Foreskin fibroblast (primary cell): ENCODE measurements at places on chromosomes 4 and X.

DNA sequence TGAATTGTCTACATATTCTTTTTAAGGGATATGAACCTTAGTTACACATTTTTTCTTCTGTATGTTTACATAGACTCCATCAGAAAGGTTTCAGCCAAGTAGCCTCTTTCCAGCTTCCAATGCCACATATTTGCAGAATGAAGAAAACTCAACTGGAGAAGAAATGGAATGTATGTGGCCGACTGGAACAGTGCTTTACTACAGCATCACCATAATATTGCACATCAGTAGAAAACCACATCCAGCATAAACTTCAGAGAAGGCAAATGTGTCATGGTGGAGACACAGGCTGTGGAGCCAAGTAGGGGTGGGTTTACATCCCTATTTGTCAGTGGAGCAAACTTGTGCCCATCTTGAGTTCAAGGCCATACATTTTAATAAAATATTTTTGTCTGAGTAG lies 204.8 kb upstream of the LDB2 start:
- DNase-seq, result peak; percentile 72

DNA sequence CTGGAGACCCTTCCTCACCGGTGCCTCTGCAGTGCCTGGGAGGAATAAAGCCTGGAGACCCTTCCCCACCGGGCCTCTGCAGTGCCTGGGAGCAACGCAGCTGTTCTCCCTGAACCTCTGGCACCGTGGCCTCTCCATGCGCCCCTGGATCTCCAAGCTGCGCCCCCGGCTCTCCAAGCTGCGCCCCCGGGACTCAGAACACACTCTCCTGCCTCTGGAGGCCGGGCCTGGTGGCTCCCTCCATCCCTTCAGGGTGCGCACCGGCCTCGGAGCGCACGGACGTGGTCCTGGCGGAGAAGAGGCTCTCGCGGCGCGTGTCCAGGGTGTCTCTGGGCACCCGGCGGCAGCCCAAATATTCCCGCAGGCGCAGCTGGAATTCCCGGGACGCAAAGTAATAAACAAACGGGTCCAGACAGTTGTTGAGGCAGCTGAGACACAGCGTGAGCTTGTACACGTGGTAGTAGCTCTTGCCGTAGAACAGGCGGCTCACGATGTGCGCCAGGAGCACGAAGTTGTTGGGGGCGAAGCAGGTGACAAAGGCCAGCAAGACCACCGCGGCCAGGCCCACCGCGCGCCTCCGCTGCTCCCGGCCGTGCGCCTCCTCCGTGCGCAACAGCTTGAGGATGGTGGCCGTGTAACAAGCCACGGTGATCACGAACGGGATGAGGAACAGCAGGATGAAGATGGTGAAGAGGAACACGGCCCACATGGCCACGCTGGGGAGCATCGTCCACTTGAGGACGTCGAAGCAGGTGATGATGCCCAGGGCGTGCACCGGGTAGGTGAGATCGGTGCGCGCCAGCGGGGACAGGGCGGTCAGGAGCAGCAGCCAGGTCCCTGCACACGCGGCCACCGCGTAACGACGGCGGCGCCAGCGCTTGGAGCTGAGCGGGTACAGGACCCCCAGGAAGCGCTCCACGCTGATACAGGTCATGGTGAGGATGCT lies 12.8 kb upstream of the ASMTL start:
- DNase-seq, result peak; percentile 15

GRCh38 chrX:95612350-95612749 lies 1072.3 kb upstream of the DIAPH2 start:
- no peak for DNase-seq

GRCh38 chr4:84220990-84221389 lies 278.1 kb downstream of the NKX6-1 start:
- no peak for DNase-seq

DNA sequence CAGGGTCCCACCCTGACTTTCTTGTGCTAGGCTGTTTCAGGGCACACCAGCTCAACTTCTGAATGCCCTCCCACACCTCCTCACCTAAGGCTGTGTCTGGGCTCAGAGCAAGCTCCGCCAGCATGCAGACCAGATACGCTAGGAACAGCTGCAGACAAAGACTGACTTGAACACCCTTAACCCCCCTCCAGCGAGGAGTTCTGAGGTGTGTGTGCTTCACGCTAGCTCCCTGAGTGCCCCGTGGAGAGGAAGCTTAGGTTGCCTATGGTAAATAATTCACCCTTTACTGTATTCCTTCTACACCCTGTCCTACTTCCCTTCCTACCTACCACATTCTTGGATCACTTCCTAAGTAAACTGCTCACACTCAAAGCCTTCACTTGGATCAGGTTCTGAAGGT lies 115.0 kb downstream of the VCX3B start:
- no peak for DNase-seq

DNA sequence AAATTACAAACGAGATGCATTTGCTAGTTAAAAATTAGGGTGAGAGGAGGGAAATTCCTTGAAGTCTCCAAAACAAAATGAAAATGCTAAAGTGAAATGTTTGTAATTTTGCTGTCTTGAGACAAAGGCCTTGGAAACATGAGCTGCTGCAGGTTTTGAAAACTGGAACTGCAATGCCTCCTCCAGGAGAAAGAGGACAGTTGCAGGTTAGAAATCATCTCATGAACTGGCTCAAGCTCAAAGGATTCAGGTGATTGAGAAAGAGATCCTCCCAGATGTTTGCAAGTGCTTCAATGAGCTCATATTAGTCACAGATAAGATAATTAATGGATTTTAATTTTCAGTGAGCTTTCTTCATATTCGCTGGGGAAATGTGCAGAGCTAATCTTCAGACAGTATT lies 32.4 kb downstream of the SMPX start:
- DNase-seq, result peak; percentile 11

DNA sequence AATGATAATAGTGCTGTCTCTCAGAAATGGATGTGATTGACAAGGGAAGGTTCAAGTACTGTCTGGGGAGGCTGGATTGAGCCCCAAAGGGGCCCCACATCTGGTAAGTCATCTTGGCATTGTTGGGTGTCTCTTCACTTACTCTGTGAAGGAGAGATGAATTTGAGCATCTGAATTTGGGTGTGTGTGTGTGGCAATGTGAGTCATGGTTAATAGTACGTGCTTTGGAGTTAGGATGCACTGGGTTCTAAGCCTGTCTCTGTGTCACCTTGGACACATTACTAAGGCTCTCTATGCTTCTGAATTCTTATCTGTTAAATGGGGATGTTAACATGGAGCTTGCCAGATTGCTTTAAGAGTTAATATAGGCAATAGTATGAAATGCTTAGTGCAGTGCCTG lies 80.4 kb downstream of the FRAS1 start:
- peak; percentile 36 for DNase-seq

DNA sequence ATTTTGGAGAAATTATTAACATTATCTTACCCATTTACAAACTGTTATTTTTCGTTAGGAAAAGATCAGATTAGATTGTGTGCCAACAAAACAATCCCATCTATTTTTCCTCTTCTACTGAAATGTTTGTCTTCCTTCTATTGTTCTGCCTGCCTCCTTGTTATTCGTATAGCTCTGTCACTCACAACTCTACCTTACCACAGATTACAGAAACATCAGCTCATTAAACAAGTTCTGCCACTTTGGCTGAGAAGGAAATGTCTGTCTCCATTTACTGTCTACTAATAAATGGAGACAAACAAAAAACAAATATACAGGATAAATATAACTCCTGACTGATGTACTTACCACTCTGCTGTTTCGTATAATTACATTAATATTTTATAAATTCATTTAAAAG lies 211.4 kb downstream of the ENOX2 start:
- no peak for DNase-seq

DNA sequence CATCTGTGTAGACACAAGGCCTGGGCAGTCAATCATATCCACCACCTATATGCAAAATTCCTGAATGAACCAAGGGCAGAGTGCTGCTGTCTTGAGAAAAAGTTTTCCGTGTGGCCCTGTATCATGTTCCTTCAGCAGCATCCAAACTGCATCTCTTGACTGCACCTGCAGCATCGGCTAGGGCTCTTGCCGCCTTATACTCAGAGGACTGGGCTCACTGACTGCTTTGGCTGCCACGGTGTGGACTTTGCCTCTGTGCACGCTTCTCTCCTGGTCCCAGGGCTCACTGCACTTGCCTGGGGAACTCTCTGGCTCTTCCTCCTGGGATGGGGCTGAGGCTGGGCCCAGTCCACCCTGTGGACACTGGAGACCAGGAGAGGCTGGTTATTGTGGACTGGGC lies 39.5 kb upstream of the STS start:
- DNase-seq, result no peak

DNA sequence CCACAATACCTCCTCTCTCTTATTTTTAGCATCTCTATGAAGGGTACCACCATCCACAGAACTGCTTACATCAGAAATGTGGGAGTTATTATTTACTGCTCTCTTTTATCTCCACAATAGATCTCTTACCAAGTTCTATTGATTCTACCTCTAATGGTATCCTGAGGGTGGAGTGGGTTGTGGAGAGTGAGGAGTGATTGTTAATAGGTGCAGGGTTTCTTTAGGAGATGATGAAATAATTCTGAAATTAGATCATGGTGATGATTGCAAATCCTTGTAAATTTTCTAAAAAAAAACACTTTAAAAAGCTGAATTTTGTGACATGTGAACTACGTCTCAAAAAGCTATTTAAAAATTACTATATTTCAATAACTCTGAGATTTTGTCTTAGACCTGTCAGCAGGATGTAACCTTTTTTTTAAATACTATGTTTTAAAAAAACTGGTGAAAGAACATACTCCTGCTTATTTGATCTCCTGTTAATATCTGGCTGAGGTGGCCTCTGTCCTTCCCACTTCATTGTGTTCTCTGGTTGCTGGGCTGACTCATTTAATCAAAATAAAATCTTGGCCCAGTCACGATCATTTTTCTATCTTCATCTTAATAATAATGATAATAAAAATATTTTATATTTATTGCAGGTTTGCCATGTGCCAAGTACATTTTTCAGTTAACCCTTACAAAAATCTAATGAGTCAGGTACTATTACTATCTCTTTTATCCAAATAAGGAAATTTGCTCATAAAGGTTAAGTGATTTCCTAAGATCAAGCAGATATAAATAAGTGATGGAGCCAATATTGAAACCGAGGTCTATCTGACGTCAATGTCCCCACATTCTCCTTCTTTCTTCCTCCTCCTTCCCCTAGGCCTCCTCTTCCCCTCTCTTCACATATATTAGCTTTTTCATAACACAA lies 73.5 kb downstream of the GLUD2 start:
- no peak for DNase-seq

DNA sequence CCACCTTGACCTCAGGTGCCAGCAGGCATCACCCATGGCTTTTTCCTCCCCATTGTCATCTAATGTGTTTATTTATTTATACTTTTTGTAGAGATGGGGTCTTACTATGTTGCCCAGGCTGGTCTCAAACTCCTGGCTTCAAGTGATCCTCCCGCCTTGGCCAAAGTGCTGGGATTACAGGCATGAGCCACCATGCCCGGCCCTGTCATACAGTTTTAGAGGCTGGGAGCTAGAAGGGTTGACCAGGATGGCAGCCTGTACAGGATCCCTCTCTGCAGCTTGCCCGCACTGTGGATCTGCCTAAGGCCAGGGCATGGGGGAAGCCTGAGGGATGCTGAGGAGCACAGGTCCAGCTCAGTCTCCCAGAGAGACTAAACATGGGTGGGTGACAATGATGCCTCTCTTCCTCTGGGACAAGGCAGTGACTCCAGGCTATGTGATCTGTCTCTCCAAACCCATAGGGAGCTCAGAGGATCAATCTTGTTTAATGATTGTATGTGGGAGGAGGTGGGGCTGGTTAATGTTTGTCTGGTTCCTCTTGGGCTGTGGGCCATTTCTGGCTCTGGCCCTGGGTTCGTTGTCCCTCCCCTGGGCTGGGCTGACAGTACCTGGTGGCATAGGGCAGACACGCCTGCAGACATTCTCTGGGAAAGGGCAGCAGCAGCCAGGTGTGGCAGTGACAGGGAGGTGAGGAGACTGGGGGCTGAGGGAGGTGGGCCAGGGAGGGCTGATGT lies 8.3 kb upstream of the GJB1 start:
- DNase-seq, result no peak

DNA sequence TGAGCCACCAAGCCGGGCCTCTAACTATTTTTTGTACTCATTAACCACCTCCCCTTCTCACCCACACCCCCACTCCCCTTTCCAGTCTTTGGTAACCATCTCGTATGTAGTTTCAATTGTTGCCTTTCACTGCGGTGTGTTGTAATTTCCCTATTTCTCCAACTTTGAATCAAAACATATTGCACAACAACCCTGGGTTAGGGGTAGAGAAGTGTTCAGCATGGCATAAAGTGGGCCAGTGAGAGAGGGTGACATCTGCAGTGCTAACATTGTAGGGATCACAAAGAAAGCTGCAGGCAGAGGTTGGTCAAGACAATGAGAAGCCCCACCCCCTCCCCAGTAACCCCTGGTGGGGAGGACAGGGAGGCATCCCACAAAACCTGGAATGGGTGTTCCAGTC lies 92.7 kb downstream of the SPATA18 start:
- DNase-seq, result no peak

GRCh38 chr4:16608123-16608522 lies 290.3 kb downstream of the LDB2 start:
- no peak for DNase-seq

- DNase-seq, result no peak
Measured at GRCh38 chr4:82388405-82388804, 14.6 kb upstream of the HNRNPD start.

DNA sequence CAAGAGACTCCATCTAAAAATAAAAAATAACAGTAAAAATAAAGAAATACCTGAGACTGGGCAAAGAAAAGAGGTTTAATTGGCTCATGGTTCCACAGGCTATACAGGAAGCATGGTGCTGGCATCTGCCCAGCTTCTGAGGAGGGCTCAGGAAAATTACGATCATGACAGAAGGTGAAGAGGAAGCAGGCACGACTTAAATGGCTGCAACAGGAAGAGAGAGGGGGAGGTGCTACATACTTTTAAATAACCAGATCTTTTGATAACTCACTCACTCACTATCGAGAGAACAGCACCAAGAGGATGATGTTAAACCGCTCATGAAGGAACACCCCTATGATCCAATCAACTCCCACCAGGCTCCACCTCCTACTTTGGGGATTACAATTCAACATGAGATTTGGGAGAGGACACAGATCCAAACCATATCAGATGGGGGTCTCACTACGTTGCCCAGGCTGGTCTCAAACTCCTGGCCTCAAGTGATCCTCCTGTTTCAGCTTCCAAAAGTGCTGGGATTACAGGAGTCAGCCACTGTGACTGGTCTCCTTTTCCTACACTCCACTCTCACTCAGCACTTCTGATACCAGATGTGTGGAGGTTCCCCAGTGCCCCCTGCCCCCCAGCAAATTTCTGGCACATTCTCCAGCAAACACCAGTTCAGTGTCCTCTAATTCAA lies 11.9 kb upstream of the ZNF157 start:
- no peak for DNase-seq
